NCI-H226 (cell line): ENCODE measurements at places on chromosomes 12 and 14.

DNA sequence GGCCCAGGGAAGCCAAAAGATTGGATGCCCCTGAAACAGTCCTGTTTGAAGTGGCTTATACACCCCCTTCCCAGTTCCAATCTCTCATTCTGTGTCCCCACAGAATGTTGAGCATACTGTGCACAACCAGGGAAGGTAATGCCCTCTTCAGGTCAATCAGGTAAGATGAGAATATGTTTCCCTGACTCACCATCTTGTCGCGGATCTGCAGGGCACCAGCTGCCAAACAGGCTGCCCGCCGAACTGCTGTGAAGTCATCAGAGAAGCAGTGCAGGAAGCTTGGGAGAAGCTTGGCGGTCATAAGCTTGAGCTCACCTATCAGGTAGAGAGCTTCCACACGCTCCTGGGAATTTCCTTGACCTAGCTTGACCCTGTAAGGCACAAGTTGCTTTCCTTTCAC lies 9.6 kb downstream of the RIOX1 start:
- no peak for DNase-seq

- no peak for DNase-seq
Measured at GRCh38 chr12:48143898-48144297, 13.4 kb downstream of the ASB8 start.

- no peak for DNase-seq
Measured at GRCh38 chr12:80700327-80700726, 7.1 kb upstream of the MYF6 start.

DNA sequence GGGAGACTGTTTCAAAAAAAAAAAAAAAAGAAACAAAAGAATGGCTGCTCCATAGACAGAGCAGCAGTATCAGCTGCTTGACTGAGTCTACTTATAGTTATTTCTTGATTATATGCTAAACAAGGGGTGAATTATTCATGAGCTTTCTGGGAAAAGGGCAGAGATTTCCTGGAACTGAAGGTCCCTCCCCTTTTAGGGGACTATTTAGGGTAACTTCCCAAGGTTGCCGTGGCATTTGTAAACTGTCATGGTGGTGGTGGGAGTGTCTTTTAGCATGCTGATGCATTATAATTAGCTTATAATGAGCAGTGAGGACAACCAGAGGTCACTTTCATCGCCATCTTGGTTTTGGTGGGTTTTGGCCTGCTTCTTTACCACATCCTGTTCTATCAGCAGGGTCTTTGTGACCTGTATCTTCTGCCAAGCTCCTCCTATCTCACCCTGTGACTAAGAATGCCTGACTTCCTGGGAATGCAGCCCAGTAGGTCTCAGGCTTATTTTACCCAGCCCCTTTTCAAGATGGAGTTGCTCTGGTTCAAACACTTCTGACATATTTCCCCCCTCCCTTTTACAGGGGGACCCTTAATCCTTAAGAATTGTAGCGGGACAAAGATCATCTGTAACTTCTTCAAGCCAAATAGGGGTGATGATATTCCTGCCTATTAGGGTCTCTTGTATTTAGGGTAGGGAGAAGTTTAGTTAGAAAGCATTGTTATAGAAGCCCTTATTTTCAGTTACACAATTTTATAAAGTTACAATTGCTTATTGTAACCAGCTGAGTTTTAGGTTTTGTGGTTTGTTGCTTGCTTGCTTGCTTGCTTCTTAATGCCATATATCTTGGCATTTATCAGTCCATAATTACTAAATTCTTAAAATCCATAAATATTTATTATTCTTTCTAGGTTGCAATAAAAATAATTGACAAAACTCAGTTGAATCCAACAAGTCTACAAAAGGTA lies 42.5 kb downstream of the MARK3 start:
- peak; percentile 65 for DNase-seq

DNA sequence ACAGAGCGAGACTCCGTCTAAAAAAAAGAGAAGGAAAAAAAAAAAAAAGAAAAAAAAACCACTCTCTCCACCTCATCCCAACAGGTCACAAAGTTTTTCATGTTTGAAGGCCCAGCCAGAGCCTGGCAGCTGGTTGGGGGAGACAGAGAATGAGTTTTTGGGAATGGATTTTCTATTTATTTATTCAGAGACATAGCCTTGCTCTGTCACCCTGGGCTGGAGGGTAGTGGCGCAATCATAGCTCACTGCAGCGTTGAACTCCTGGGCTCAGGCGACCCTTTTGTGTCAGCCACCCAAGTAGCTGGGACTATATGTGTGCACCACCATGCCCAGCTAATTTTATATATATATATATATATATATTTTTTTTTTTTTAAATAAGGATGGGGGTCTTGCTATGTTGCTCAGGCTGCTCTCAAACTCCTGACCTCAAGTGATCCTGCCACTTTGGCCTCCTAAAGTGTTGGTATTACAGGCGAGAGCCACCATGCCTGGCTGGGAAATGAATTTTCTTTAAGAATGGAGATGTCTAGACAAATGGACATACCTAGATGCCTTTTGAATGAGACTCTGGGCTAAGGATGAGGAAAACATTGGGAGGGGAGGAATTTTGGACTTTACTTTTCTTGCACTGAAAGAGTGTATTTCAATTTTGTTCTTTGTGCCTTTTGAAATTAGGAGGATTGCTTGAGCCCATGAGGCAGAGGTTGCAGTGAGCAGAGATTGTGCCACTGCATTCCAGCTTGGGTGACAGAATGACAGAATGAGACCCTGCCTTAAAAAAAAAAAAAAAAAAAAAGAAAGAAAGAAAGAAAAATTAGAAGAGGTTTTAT lies 16.9 kb upstream of the PPP1R1A start:
- no peak for DNase-seq

- no peak for DNase-seq
Measured at GRCh38 chr14:43853541-43853940, 653.5 kb downstream of the FSCB start.

- DNase-seq = no peak
Measured at GRCh38 chr12:66187821-66188220, 1.2 kb upstream of the IRAK3 start.

- no peak for DNase-seq
Measured at GRCh38 chr14:65077318-65077717, 25.0 kb downstream of the MAX start.

GRCh38 chr14:90891326-90891725 lies 75.1 kb upstream of the TTC7B start:
- DNase-seq = no peak

- no peak for DNase-seq
Measured at GRCh38 chr14:50106178-50106577, 10.2 kb downstream of the VCPKMT start.

DNA sequence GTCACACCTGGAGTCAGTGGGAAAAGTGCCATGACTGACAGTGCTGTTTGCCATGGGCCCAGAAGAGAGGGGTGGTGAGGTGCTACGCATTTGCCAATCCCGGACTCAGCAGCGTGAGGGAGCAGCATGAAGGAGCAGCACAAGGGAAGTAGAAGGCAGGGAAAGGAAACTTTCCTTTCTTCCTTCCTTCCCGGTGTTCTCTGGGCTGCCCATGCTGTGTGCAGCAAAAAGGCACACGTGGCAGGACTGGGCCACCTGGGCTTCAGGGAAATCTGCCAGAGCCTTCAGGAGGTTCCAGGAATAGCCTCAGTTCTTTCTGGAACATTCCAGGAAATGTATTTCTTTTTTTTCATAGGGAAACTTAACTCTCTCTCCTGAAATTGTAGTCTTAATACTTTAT lies 23.0 kb downstream of the TRIM9 start:
- DNase-seq = no peak

DNA sequence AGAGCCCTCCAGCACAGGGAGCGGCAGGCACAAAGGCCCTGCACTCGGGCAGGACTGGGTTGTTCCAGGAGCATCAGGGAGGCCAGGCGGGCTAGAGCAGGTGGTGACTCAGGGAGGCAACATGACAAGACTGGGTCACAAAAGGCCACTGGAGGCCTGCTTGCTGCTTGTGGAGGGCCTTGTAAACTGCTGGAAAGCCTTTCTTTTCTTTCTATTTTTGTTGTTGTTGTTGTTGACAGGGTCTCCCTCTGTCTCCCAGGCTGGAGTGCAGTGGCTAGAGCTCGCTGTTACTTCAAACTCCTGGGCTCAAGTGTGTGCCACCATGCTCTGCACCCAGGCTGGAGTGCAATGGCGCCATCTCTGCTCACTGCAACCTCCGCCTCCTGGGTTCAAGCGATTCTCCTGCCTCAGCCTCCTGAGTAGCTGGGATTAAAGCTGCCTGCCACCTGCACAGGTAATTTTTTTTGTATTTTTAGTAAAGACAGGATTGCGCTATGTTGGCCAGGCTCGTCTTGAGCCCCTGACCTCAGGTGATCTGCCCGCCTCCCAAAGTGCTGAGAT lies 11.8 kb upstream of the RCOR1 start:
- DNase-seq = no peak

- DNase-seq = peak; percentile 14
Measured at GRCh38 chr12:122499991-122500684, 594 bp downstream of the ZCCHC8 start.

- no peak for DNase-seq
Measured at GRCh38 chr12:17588968-17589367, 501.0 kb downstream of the RERGL start.

DNA sequence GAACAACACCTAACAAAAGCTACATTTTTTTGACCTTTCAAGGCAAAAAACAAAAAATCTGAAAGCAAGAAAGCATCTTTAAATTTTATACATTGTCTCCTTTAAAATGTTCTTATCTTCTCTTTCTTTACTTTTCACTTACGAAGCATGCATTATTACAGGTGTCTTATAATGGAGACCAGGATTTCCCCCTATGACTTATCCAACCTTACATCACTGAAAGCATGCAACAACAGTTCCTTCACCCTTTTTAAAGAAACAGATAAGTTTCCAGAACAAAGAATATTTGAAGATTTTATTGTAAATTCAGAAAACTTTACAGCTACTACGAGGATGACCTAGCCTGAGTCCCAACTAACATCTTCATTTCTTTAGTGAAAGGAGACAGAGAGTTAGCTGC lies 277.2 kb downstream of the AKAP6 start:
- DNase-seq = peak; percentile 39

DNA sequence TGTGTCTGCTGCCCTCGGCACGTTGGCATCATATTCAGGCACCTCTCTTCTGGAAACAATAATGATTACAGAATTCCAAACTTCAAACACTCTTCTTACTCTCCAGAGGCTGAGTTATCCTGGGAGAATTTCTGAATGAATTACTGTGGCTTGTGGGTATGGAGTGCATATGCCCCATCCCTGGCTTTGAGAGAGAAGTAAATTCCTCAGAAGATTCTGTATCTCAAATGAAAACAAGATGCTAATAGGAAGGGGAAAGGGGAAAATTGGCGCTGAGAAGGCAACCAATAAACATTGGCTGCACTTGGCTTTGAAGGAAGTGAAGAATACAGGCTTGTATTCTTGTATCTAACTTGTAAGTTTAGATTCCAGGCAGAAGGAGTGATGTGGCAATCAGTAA lies 132.0 kb upstream of the NOVA1 start:
- peak; percentile 12 for DNase-seq

GRCh38 chr12:123078531-123079155 lies 72.2 kb downstream of the PITPNM2 start:
- no peak for DNase-seq

- DNase-seq = no peak
Measured at GRCh38 chr12:21718944-21719650, 55.4 kb downstream of the KCNJ8 start.

DNA sequence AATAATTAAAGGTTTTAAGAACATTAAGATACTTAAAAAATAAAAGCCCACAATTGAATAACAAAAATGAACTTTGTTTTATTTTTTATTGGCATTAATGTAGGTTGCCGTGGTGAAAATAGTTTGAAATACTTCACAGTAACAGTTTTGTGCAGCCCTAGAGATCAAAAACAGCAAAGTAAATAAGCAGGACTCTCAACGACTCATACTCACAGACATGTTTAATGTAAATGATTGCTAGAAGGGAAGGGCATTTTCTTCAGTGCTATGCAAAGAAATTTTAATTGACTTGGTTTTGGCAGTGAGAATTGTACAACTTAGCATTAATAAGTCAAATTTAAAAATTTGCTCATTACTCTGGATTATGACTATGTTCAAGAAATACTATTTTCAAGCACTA lies 16.0 kb downstream of the TRMT5 start:
- peak; percentile 20 for DNase-seq

- no peak for DNase-seq
Measured at GRCh38 chr14:35708062-35708461, 101.0 kb downstream of the RALGAPA1 start.

DNA sequence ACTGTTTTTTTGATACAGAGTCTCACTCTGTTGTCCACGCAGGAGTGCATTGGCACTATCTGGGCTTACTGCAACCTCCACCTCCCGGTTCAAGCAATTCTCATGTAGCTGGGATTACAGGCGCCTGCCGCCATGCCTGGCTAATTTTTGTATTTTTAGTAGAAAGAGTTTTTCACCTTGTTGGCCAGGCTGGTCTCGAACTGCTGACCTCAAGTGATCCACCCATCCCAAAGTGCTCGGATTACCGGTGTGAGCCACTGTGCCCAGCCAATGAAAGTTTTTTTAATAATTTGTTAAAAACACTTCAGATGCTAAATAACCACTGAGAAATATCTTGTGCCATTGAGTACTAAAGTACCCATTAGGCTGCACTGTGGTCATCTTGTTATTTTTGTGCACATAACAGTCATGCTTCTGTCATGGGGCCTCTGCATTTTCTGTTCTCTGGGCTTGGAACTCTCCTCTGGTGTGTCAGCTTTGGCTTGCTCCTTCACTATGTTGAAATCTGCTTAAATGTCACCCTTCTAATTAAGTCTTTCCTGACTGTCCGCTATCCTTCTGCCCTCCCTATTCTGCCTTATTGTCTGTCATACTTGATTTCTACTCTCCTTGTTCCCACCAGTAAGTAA lies 105.1 kb downstream of the KTN1 start:
- no peak for DNase-seq

DNA sequence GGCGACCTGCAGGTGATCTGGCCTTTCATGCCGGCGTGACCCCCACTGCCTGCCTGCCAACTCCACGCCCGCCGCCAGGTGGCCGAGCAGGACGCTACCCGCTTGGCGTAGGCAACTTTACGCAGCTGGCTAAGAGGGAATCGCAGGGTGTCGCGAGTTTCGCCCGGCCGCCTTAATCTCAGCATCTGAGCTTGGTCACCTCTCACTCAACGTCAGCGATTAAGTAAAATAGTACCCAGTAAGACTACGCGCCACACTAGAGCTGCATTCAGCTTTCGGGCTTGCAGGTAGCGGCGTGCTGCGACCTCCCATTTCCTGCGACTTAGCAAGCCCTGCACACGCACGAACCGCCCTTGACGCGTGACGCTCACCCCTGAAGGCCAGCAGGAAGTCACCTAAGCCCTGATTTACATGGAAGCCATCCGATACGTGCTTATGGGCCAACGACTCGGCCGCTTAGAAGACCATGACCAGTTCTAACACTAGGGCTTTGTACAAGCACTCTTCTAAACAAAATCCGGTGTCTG lies 33.2 kb downstream of the WBP11 start:
- peak; percentile 62 for DNase-seq

DNA sequence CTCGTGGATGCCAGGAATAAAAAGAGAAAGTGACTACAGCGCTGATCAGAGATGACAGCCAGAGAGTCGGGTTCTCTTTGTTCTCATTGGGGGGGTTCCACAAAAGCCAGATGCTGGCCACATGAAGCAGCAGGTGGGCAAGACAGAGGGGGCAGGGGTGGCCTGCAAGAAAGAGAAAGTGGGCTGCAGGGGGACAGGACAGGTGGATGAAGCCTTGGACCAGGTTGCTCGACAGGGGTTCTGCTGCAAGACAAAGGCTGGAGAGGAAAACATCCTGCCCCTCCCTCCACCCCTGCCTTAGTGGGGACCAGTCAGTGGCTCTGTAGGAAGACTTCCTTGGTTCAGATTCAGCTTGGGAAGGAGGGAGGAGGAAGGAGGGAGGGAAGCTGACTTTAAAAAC lies 126.2 kb downstream of the KSR2 start:
- DNase-seq = no peak
